RPMI7951 (cell line): ENCODE measurements at places on chromosomes 5 and 9. TPM values are rescaled to one million over a fixed set of nuclear protein-coding genes. Genes with fewer than 3 reads are reported as not detected.

Gene CCDC107
- total RNA-seq: 18.1 and 32.5 TPM in 2 replicates

Gene FGD3
- not detected in 2 replicates for total RNA-seq

Gene SLC34A3
- total RNA-seq: not detected in 2 replicates

Gene TMEM174
- total RNA-seq: not detected in 2 replicates

GRCh38 chr9:16318516-16319060 is 551.9 kb downstream of the BNC2 start:
- no peak for DNase-seq

GRCh38 chr5:145982572-145983318 is 46.4 kb downstream of the SH3RF2 start:
- no peak for DNase-seq

- peak; percentile 54 for DNase-seq
These were observed 230.2 kb downstream of the TENT4A start for GRCh38 chr5:6943197-6944112.

GRCh38 chr5:98318386-98318785 is 455.1 kb upstream of the RGMB start:
- DNase-seq: no peak

GRCh38 chr9:100228352-100228869 is 124.3 kb downstream of the TEX10 start:
- DNase-seq: no peak

DNA sequence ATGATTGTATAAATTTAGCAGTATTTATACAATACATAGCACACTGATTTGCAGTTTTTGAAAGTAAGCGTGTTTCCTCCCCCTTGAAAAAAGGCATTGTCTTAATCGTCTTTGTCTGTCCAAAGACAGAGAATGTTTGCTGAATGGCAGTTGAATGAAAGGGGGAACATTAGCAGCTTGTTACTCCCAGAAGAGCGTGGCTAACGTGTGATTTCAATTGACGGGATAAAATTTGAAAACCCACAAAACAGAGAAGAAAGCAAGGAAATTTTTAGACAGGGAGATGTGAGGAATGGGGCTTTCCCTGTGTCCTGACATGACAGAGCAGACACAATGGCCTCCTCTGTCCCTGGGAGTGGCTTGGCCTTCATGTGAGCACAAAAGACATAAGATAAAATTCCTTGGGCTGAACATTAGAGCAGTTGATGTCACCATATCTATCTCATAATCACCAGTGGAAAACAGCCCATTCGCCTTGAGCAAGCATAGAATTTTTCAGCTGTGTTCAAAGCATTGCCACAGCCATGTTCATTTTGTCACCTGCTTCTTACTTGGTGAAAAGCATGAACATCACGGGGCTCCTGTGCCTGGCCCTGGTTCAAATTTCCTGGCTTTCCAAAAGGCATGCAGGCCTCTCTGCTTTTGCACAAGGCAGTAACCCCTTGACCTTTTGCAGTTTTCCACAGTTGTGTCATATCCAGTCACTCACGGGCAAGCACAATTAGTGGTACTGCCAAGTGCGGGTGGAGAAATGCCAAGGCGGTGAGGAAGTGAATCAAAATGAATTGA is 126.9 kb downstream of the TLE1 start:
- peak; percentile 90 for DNase-seq

GRCh38 chr5:35678661-35679060 is 61.0 kb downstream of the SPEF2 start:
- no peak for DNase-seq

DNA sequence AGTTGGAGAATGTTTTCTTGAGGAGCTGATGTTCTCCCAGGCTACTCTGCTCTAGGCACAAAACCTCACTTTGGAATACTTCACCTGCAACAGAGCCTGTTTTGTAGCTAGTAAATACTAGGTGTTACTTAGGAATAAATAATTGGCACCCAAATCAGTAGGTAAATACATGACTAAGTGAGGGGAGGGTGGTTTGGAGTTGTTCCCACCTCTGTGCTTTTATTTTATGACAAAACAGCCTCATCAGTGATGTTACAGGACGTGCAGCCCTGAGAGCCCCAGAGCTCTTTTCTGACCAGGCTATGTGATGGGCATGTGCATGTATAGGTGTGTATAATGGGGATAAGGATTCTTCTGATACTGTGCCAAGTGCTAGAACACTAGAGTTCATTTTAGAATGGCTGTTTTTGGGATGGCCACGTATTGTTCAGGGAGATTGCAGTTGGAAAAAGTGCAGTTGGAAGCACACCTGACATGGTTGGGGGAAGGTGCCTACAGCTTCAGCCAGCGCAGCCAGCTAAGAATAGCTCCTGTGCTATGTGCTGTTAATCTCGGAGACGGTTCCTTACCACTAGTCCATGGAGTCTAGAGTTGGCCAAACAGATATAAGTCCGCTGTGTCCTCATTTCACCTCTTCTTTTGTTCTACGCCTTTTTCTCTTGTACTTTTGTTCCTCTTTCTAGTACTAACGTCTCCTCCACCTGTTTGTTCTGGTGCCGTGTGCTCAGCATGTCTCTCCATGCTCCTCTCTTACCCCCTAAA is 284.7 kb downstream of the FANCC start:
- DNase-seq: no peak

GRCh38 chr5:50763351-50763750 is 96.9 kb downstream of the PARP8 start:
- DNase-seq: no peak

GRCh38 chr9:38708759-38709158 is 11.2 kb downstream of the FAM240B start:
- DNase-seq: peak; percentile 38

DNA sequence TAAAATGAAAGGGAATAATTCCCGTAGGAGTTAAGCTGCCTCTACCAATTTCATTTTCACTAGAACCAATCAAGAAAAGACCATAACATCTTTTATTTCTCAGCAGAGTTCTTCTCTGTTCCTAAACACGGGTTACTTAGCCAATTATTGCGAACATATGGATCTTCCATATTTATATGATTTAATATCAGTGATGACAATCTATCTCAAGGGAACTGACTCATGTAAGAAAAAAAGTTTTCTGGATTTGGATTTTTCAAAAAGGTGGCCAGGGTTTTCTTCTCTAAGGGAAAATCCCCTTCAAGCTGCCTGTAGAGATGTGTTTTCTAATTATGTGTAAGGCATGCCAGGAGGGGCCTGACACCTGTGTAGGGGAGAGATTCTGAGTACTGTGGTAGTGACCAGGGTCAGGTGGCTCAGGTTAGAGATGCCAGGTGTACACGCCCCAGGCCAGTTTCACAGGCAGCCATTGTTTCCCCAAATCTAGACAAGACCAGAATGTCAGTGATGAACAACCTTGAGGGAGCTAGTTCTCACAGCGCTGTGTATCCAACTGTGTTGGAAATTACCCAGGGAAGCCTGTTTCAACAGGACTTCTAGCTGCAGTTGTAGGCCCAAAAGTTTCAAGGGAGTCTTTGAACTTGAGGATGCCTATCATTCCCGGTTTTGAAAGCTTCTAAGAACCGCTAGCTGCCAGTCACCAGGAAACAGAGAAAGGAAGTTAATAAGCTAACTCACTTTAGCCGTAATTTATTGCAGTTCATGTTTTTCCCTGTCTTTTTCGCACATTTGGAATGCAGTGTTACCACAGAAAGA is 572.5 kb upstream of the RGMB start:
- no peak for DNase-seq
